SW480 (cell line): ENCODE measurements at places on chromosomes 6 and 20.

DNA sequence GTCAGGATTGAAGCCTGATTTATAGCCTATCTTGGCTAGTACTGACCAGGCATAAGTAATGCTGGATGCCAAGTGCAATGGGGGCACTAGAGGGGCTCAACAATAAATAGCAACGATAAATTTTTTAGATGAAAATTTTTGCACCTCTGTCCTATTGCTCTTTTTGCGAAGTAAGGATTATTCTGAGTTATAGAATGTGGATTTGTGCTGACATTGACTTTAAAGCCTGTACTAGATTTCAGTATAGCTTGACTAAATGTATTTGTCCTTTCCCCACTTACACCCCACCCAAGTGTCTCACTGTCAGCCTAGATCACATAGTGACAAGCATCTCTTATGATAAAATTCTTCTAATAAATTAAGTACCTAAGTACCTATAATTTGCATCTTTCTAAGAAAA lies 757.0 kb downstream of the GRIK2 start:
- DNase-seq: no peak

- no peak for DNase-seq
Observed at GRCh38 chr6:14241255-14242070, 123.9 kb downstream of the CD83 start.

DNA sequence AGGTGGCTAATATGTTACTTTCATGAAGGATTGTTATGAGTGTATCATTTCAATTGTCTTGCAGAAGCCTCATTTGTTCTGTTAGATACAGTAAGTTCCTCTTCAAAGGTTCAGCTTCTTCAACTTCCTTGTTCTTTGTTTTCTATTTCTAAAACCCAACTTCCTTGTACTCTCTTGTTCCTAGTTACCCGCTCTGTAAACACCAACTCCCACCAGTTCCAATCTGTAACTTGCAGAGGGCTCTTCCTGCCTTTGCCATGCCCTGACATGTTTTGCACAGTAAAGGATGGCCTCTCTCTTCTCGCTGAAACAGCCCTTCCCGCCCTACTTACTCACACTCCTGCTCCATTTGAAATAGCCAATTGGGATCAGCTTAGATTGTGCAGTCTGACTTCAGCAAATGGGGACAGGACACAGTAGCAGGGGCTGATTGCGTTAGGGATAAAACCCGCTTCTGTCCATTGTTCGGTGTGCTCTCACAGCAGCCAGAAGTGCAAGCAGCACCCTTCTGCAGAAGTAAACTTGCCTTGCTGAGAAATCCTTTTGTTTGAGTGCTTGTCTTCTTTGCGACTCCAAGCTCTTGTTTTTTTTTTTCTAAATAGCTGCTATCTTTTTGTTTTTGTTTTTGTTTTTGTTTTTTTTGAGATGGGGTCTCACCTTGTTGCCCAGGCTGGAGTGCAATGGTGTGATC lies 45.9 kb upstream of the POU5F1 start:
- no peak for DNase-seq

DNA sequence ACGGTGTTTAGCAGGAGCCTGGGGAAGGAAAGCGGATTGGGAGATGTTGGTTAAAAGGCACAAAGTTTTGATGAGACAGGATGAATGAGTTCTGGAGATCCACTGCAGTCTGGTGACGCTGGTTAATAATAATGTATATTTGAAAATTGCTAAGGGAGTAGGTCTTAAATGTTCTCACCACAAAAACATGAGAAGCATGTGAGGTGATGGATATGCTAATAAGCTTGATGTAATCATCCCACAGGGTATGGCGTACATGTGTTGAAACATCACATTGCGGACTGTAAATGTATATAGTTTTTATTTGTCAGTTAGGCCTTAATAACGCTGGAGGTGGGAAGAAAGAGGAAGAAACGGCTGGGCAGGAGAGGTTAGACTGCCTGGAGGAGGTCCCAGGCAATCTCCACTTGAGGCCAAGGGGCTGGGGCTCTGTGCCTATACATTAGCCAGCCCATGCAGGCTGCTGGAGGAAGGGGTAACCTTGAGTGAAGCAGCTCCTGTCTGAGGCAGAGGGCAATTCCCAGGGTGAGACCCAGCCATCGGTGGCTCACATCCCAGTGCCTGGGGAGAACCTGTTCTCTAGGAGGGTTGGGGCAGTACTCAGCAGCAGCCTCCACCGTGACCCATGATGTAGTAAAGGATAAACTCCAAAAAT lies 188.2 kb upstream of the QKI start:
- no peak for DNase-seq

- no peak for DNase-seq
Observed at GRCh38 chr6:170369403-170369802, 62.8 kb downstream of the FAM120B start.
